ENCODE measurements at places on chromosomes 5 and 9.

- no peak for DNase-seq
These were observed 19.5 kb upstream of the IRF1 start for GRCh38 chr5:132510076-132510475.

GRCh38 chr5:84518862-84519261 lies 134.2 kb upstream of the EDIL3 start:
- DNase-seq: no peak

DNA sequence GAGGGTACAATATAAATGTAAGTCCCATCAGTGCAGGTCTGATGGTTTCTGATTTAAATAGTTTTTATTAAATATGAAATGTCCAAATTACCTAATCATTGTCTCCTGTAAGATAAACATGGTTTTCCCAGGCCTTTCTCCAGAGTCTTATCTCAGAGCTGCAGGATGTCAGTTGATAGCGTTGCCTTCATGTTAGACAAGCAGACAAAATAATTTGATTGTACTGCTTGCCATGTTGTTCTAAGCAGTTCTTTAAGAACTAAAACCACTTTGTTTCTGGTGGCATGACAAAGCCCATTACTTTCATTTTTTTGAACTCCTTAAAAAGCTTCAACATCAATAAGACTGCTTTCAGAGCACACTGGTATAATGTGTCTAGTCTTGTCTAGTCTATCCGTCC lies 1073.5 kb downstream of the MAT2B start:
- no peak for DNase-seq

DNA sequence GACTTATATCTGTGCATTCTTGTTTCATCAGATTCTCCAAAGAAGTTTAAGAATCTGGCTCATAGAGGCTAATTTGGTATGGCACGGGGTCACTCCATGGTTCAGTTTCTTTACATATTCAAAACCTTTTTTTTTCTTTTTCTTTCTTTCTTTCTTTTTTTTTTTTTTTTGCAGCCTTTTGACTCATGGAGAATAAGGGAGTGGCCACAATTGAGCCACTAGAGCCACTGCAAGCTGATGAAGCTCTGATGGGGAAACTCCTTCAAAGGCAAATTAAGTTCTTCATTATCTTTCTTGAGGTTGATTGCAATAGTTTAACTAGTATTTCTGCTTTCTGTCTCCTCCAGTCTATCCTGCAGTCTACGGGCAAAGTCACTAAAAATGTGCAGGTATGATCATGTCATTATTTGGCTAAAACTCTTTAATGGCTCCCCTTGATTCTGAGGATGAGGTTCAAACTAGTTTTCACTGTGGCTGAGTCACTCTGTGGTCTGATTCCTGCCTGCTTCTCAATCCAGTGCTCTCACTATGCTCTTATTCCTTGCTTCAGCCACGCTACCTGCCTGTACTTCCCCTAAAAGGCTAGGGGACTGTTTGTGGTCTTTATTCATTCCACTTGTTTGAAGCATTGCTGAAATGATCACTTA lies 93.5 kb upstream of the RIOK2 start:
- no peak for DNase-seq

DNA sequence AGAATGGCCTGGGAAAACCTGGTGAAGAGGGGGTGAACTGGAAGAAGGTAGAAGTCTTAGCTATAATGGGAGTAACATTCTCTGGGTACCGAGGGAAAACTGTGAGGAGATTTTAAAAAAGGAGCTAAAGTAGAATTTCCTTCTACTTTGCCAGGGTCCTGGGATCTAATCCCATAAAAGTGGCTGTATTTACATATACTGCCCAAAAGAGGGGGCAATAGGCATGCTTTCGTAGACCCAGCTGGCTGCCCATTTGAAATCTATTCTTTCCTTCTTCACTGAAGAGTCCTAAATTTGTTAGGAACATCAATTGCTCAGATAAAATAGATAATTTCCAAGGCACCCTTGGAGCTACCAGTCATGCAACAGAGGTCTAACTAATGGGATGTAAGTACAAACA lies 159.2 kb downstream of the CDC42SE2 start:
- DNase-seq: no peak

GRCh38 chr5:172868924-172869591 lies 35.0 kb downstream of the ERGIC1 start:
- DNase-seq: no peak

DNA sequence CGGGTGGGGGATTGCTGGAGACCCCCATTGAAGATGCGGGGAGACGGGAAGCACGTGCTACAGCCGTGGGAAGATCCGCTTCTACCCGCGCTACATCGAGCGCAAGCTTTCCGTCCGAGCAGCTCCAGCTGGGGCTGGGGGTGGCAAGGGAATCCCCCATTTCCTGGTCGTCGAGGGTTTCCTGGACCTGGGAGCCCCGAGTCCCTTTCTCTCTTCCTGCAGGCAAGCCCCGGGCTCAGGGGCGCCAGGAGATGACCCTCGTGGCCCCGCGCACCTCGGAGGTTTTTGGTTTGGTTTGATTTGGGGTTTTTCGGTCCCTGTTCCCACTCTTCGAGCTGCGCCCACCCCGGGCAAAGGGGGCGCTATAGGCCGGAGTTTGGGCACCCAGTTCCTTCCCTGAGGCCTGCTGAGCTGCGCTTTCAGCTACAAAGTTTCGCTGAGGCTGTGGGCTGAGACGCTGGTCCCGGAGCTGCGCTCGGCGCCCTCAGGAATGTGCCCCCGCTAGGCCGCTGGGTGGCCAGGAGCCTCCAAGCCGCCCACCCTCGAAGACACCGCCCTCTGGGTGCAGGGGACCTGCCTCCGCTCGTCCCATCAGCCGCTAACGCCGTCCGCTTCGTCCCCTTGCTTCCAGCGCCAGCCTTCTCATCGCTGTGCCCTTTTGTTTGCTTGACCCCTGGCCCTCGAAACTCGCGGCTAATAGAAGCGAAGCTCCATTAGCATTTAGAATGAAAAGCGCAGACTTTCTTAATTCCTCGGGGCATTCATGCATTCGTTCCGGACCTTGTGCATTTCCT lies 2.9 kb downstream of the NR4A3 start:
- peak; percentile 80 for DNase-seq

DNA sequence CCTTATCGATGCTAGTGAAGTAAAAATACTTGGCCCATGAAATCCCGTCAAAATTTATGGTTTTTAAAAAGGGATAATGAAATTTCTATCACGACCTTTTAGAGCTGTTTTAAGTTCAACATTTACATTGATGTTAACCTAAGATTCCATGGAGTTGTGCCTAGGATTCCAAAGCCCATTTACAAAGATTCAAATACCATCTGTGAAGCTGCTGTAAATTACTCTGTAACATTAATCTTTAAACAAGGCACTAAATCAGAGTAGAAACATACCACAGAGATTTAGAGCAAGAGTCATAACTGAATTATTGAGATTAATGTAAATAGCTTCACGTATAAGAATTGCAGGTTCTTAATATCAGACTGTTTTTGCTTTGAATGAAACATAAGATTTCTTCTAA lies 17.7 kb downstream of the POU5F2 start:
- no peak for DNase-seq

DNA sequence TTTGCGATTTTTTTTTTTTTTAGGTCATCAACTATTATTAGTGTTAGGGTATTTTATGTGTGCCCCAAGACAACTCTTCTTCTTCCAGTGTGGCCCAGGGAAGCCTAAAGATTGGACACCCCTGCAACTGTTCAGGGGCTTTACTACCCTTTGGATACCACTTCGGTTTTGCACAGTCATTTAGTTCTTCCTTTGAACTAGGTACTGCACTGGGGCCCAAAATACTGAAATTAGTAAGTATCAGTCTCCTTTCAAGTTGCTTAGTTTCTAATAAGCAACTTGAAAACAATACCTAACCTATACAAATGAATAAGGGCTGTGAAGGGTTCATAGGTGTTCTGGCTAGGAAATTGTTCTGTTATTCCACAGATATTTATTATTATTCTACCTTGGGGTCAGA lies 45.3 kb downstream of the CWC27 start:
- no peak for DNase-seq

DNA sequence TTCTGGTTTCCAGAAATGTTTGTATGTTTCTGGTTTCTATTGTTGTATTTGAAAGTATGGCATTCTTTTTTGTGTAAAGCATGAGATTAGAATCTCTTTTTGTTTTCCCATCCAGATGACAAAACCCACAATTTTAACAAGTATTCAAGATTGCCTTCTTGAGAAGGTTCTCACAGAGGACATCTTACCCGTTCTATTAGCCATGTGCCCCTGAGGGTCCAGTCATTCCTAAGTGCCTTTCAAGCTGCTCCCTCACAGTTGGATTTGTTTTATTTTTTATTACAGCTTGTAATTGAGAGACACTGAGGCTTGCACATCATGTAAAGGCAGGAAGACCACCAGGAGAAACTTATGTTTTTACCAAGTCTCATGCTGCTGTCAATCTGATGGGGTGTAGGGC lies 19.3 kb upstream of the LOX start:
- DNase-seq: no peak

- DNase-seq: no peak
These were observed 160.8 kb upstream of the KLF4 start for GRCh38 chr9:107650321-107650720.

- no peak for DNase-seq
These were observed 25.1 kb upstream of the LPCAT1 start for GRCh38 chr5:1548702-1549474.

- DNase-seq: no peak
These were observed 529.7 kb upstream of the ZNF608 start for GRCh38 chr5:125276096-125276495.

- no peak for DNase-seq
These were observed 34.7 kb upstream of the DMXL1 start for GRCh38 chr5:119036101-119036762.

- DNase-seq: no peak
These were observed 12.4 kb downstream of the MORN5 start for GRCh38 chr9:122172131-122172530.

- no peak for DNase-seq
These were observed 48.6 kb downstream of the HRH2 start for GRCh38 chr5:175706499-175706898.

DNA sequence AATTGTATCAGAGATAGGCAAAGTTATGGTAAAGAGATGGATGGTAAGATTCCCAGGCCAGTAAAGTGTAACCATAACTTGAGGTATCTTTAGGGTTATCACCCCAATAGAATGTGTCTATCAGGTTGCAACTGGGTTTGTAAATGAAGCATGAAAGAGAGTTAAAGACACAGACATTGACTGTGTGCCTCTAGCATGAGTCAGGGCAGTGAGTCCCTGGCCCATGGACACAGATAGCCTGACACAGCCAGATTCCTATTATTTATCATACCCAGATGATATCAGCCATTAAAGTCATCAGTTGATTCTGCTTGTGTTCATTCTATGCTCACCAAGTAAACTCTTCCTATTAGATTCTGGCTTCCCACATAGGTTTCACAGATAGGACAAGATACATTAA lies 33.5 kb upstream of the SNAPC3 start:
- no peak for DNase-seq

- no peak for DNase-seq
These were observed 89.0 kb upstream of the ARAP3 start for GRCh38 chr5:141771031-141771430.

- DNase-seq: no peak
These were observed 229.0 kb downstream of the TRIM36 start for GRCh38 chr5:114940709-114941108.

DNA sequence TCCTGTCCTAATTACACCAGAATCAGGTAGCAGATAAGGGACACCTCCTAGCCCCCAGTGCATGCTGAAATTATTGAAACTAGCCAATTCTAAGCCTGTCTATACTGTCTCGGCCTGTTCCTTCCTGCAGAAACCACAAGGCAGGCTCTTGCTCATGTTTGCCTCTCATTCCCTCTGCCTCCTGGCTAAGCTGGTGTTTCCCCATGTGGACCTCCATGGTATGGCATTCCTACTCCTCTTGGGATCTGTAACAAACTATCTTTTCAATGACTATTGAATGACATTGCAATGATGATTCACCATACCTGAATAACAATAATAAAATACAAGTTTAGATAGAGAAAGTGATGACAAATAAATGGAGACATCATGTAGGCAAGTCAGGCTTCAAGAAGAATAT lies 35.6 kb upstream of the ADAMTS16 start:
- DNase-seq: no peak

DNA sequence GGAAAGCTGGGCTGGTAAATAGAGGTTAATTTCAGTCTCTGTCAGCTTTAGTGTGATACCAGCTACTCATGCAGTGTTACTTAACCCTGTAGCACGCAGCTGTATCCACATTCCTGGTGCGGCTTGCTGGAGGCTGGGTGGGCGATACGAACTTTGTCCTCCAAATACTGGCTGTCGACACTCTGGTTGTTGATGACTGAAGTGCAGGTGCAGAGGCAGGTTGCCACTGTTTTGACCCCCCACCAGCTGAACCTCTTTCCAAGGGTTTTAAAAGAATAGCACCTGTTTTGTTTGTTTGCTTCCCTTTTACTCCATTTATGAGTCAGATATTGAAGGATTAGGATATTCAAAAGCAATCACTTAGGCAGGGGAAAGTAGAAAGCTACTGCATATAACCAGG lies 4.4 kb upstream of the RABGAP1 start:
- DNase-seq: no peak

DNA sequence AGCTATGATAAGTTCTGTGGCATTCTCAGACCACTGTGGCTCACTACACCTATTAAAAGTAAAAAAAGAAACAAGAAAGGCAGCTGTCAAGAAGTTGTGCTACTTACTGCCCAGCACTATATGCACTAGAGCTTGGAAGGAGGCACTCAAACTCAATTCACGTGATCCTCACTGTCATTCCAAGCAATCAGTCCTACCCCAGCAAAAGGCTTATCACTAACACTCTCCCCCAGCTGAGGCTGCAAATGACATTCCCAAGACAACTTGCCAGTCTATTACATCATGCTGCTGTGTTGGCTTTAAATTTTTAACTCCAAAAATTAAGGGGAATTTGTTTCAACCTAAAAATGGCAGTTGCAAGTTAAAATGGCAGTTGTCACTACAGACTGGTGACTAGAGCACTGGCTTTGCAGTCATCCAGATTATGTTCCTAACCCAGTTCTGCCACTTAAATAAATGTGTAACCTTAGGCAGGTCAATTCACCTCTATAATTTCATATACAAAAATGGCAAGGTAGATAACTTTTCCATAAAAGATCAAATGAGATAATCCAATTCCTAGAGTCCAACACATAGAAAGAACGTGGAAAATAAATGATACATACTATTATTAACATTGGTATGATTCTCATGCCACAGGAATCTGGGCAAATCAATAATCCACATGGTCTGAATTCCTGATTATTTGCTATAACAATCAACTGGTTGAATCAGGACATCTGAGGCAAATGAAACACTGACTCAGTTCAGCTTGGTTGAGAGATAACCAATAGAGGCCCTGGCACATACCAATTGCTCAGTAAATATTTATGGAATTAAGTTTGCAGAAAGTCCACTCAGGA lies 52.4 kb downstream of the FBXW11 start:
- DNase-seq: no peak

GRCh38 chr5:164341056-164341619 lies 835.7 kb downstream of the MAT2B start:
- no peak for DNase-seq

GRCh38 chr5:34587355-34588241 lies 68.5 kb upstream of the RAI14 start:
- no peak for DNase-seq

GRCh38 chr5:178487911-178488600 lies 102.1 kb downstream of the COL23A1 start:
- DNase-seq: no peak

GRCh38 chr5:93569300-93570160 lies 11.5 kb downstream of the NR2F1-AS1 start:
- no peak for DNase-seq
